Amniotic epithelial cell (primary cell): ENCODE measurements at places on chromosomes 16 and 17.

- DNase-seq = no peak
These were observed 27.5 kb downstream of the LRRC75A start for GRCh38 chr17:16464303-16465051.

DNA sequence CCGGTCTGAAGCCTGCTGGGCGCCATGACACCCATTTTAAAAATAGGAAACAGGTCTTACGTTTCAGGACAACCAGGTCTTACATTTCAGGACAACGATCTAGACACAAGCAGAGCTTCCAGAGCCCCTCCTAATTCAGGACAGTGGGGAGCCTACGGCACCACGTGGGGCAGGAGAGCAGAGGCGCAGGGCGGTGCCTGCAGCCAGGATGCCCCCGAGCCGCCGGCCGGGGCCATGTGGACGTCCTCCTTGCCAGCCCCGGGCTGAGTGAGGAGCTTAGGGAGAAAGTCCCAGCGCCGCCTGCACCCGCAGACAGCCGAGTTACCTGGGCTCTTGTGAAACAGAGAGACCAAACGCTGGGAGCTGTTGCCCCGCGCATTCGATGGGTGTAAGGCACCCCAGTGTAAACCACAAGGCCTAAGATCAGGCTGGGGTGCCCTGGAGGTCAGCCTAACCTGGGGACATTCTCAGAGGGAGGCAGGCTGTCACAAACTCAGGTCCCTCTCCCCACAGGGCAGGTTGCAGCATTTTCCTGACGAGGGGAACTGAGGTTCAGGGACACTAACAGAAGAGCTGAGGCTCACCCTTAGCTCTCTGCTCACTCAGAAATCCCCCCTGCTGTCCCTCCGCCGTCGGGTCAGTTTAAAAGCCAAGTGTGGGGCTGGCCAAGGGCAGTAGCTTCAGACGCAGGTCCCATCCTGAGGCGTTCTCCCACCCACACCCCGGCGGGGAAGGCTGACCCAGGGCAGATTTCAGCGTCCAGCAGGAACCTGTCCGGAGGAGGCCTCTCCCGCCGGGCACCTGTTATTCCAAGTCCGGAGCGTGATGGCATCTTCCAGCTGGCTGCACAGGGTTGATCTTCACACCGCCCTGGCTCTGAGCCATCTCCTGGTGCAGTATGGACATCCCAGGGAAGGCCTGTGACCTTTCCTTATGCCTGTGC, 1.8 kb upstream of the NOTUM start:
- DNase-seq = no peak

- DNase-seq = peak; percentile 31
These were observed 48.1 kb upstream of the GOSR1 start for GRCh38 chr17:30429155-30429554.

GRCh38 chr17:74403512-74404137, 28.3 kb upstream of the GPRC5C start:
- DNase-seq = no peak

DNA sequence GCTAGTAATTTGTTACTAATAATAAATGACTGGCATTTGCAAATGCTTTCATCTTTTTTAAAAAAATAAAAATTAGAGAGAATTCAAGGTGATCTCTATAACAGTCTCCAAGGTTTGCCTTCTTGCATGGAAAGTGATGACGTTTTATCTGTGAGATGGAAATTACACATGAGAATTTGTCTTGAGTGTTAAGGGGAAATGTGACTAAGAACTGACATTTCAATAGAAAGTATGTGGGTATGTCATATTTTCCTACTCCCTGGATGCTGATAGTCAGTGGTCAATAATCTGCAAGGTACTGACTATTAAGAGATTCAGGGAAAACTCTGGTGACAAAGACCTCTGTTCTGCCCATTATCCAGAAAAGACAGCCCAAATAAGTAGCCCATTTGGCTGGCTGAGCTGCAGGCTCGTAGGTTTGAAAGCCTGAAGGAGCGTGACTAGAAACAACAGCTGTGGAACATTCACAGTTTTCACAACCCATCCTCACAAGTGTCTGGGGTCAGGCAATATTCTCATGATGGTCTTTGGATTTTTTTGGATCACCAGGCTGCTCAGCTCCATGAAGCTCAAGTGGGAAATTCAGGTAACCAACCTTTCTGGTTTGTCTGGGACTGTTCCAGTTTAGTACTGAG, 49.7 kb upstream of the WSCD1 start:
- no peak for DNase-seq

- peak; percentile 30 for DNase-seq
These were observed 12.9 kb downstream of the BBS2 start for GRCh38 chr16:56506941-56507340.

DNA sequence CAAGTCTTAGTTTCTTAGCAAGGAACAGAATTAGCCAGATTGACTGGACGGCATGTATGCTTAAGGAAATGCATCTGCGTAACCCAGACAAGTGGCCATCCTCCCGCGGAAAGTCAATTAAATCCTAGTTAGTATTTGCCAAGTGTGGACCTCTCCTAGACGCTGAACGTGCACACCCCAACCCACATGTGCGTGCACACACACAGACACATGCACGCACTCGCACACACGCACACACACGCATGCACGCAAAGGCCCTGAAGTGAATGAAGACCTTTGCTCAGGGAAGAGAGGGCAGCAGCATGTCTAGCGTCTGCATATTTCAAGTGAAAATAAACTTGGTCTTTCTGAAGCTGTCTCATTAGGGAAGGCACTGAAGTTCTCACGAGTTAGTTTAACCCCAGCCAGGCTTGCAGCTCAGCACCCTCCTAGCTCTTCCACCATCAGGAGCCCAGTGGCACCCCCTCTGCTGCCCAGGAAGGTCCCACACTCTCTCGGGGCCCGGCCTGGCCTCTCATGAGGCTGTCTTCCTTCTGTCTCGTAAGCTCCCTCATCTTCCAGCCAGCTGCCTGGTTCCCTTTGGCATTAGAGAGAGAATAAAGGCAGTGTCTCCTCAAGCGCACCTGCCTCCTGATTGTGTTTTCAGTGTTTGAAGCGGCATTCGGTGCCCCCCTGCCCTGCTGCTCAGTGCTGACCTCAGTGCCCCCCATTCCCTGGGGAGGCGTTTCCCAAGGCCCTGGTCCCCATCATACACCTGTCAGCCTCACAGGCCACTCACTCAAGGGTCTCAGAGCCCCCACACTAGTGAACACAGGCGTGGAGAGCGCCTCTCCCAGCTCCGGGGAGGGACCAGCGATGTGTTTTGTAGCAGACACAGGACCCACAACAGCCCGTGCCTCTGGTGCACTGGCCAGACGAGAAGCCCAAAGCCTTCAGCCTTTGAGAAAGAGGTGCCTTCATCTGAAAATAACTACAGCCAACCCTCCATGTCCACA, 52.2 kb upstream of the CHMP6 start:
- DNase-seq = no peak
